Stimulated activated CD4-positive, alpha-beta T cell treated with anti-CD3 and anti-CD28 coated beads, TNF-alpha, amount 100 ng/mL, for 1 hour (primary cell): ENCODE measurements at places on chromosomes 7 and 10.

- DNase-seq, result no peak
Observed at GRCh38 chr10:116311706-116312490, 12.3 kb upstream of the CCDC172 start.

DNA sequence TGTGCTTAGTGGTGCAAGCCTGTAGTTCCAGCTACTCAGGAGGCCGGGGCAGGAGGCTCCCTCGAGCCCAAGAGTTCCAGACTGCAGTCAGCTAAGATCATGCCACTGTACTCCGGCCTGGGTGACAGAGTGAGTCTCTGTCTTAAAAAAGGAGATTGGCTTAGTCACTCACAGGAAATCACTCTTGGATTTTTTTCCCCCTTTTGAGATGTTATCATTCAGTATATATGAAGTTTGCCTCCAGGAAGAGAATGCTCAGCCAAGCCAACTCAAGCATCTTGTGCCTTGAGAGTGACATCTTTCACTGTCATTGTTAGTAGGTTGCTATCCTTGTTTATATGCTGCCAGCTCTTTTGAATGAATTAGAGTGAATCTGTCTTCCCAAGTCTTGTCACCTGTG is 28.0 kb downstream of the NIPSNAP2 start:
- no peak for DNase-seq

- DNase-seq, result no peak
Observed at GRCh38 chr7:25527665-25528170, 299.4 kb upstream of the NPVF start.

GRCh38 chr10:3484306-3485056 is 300.5 kb downstream of the KLF6 start:
- DNase-seq, result no peak

DNA sequence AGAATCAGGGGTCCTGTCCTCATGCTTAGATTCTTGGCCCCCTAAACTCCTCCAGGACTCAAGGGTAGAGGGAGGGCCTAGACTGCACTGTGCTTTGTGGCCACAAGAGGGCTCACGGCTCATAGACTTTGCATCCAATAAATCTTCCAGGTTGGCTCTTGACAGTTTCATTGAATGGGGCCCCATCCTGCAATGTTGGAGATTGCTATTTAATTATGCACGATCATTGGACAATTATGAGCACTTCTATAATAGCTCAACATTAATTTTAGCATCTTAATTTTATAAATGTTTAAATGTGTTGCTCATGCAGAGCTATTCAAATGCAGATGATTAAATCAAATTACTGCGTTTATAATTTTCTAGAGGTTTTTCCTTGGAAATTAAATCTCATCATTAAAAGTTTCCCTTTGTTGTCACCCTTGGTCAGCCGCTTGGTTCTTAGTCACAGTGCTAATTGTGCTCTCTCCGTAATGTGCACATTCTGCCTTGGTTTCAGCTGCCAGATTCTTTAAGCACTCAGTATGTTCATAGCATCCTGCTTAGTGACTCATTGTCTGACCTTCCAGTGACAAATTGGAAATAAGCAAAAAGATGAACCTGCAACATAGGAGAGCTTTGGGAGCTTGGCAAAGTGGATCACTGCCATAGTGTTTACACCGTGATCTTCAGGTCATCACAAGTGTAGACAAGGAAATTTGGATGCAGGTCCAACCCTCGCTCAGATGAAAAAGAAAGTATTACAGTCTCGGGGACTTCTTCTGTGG is 33.4 kb upstream of the PLPP4 start:
- DNase-seq, result no peak

GRCh38 chr10:126210051-126210651 is 178.1 kb downstream of the ADAM12 start:
- DNase-seq, result no peak
